NCI-H748 treated with DMSO at 0.1 percent for 48 hours (cell line): ENCODE measurements at places on chromosomes 1 and 21.

GRCh38 chr1:16067127-16067768, 6.2 kb downstream of the FAM131C start:
- no peak for DNase-seq

DNA sequence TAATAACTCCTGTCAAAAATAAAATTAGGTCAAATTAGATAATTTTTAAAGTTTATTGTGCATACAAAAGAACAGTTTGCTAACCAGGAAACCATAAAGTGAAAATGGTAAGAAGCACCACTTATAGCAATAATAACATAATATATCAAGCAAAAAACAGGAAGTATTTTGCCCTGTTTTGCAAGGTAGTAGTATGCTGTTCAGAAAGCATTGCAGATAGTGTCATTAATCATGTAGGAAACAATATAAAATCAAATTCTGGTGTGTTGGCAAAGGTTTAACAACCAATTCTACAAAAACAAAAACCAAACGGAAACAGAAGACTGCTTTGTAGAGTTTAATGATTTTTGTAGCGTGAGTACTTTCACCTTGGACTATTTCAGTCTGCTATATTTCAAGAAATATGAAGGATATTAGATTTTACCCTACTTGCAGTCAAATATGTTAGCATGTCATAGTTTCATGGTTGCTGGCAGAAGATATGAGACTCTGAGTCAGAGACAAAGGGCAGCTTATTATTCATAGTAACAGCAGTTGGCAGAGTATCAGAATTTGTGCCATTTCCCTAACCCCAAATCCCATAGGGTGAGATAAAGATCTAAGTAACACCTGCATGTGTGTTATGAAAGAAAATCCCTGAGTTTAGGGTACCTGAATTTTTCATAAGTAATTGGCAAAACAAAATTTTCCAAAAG, 729.0 kb upstream of the BRINP3 start:
- no peak for DNase-seq

DNA sequence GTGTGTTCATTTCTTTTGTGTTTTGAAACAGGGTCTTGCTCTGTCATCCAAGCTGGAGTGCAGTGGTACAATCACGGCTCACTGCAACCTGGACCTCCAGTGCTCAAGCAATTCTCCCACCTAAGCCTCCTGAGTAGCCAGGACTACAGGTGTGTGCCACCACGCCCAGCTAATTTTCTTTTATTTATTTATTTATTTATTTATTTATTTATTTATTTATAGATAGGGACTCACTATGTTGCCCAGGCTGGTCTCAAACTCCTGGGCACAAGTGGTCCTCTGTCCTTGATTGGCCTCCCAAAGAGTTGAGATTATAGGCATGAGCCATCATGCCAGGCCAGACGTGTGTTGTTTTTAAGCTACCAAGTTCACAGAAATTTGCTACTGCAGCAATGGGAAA, 43.8 kb upstream of the TLR5 start:
- no peak for DNase-seq

DNA sequence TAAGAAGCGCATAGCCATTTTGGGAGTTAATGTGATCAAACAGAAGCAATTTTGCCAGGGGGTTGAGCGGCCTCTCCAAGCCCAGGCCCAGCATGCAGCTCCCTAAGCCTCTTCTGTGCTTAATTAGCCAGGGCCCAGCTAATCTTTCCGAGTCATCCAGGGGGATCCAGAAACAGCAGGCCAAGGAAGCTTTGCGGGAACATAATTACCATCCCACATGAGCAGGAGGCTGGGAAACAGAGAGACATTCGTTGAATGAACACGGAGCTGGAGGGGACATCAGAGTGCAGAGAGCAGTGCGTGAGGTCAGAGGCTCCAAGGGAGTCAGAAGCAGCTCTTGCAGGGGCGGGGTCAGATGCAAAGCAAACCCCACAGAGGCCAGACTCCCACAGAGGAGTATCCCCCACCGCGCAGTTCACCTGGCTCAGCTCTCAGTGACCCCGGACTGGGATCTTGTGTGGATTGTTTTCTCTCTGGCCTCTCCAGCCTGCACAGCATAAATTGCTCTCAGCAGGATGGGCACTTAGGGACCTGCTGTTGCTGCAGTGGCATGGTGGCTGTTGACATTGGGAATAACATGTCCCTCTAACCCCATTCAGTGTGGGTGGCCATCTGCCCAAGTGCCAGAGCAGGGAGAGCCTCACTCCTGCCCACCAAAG, 657.4 kb downstream of the AJAP1 start:
- peak; percentile 36 for DNase-seq

DNA sequence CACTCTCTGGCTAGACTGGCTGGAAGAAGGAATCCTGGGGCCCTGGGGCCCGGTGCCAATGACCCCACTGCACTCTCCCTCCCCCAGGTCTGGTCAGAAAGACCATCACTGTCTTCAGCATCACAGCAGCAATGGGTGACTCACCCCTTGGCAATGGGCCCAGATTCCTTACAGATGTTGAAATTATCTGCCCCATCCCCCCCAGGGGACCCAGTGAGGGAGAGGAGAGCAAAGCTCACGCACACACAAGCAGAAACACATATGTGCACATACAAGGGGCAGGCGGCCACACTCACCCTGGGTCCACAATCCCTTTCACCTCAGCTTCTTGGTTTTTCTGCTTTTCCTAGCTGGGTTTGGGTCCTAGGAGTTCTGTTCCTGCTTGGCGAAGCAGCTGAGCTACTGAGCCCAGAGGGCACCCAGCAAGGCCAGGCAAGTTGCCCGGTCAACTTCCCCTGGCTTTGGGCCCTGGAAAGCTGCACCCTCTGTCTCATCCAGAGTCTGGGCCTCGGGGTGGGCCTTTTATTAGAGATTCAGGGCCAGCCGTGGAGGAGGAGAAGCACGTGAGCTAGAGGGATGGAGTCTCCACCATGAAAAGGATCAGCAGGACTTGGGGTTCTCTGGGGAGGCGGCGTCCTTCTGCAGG, 2.6 kb downstream of the COL16A1 start:
- DNase-seq, result no peak

GRCh38 chr1:155285631-155286044, 8.4 kb downstream of the HCN3 start:
- DNase-seq, result no peak

GRCh38 chr21:45282283-45283034, 5.2 kb downstream of the POFUT2 start:
- DNase-seq, result no peak
